ENCODE measurements at places on chromosomes 13 and 19.

DNA sequence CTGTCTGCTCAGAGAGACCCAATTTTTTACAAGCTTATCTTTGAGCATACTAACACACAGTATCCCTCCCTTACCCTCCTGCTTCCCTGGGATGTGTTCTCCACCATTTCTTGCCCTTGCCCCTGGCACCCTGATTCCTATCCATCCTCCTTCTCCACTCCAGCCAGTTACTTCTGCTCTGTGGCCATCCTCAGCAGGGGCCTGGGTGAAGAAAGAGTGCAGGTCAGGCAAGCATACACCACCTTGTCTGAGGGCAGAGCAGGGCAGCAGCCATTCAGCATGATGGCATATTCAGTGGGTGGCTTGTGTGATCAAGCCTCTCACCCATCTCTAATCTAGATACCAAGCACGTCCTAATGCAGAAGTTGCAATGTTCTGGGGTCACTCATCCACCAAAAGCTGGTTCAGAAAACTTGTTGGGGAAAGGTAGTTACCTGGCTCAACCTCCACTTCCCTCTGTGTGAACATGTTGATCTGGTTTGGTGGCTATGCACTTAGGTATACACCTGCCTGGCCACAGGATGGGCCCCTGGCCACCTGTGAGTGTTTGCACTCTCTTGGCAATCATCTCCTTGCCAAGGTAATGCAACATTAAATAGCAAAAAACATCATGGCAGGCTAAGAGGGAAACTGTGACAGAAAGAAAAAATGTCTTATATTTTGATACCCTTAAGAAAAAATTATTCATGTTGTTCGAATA, 900.3 kb upstream of the MIR17HG start:
- DNase-seq = no peak

- no peak for DNase-seq
Observed at GRCh38 chr13:90302107-90302506, 1045.4 kb upstream of the MIR17HG start.

GRCh38 chr19:50465000-50465399, 11.3 kb upstream of the EMC10 start:
- no peak for DNase-seq

DNA sequence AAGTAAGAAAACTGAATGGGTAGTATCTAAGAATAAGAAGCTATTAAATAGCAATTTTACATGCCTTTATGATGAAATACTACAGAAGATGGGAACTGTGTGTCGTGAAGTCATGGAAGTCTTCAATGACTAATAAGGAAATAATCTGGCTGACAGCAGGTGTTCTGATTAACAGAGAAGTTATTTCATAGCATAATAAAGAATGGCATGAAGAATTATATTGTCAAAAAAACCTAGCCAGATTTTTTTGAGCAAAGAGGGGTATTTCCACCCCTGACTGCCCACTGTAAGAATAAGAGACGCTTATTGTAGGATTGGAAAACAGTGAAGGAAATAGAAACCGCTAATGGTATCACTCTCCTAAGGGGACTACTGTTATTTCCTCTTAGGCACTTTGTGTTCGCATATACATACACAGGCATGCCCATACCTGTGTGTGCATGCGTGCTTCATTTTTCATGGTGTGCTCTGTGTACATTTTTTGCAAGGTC, 318.8 kb downstream of the SHISA2 start:
- DNase-seq = no peak

DNA sequence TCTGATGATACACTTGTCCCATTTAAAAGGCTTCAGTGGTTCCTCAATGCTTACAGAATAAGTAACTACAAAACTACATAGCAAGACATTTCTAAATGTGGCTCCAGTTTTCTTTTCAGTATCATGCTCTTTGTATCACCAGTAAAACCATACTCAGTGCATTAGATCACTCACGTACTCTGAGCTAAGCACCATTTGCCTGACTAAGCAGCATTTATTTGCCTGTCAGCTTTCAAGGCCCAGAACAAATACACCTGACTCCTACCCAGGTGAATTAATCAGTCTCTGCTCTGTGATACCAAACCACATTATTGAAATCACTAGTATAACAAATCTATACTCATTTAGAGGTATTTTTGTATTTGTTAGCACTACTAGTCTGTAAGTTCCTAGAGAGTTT, 47.4 kb upstream of the PCDH20 start:
- no peak for DNase-seq

DNA sequence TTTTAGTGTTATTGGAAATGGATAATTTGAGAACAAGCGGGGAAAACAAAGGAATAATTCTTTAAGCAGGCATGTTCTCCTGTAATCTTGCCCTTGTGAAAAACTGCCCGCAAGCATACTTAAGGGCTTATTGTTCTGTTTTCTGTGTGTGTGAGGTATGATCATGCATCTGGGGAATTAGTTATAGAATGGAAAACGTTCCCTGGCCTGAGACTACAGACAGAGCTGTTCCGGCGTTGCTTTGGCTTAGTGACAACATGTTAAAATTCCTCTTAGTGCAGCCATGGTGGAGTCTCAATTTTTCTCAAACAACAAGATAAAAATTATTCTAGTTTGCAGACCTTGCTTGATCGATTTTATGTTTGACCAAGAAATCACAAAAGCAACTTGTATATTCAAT, 560.2 kb upstream of the SPRY2 start:
- no peak for DNase-seq

- no peak for DNase-seq
Observed at GRCh38 chr19:46861691-46862502, 1.1 kb downstream of the ARHGAP35 start.

GRCh38 chr19:50564229-50565105, 3.8 kb downstream of the LRRC4B start:
- DNase-seq = no peak

GRCh38 chr13:111577208-111577828, 256.9 kb downstream of the TEX29 start:
- DNase-seq = no peak

DNA sequence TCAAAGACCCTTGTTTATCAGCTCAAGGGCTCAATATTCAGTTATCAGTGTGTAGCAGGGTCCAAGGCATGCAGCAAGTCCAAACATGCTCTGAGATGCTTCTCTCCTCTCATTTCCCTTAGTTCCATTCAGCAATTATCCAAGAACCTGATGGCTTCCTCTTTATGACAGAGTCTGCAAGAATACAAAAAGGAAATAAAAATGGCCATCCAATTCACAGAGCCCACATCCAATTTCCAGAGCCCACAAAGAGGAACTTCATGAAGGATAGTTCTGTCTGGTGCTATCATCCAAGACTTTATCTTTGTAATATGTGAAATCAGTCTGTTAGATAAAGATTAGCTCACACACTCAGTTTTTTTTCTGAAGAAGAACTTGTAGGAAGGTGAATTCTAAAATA, 217.2 kb downstream of the LACC1 start:
- DNase-seq = no peak

DNA sequence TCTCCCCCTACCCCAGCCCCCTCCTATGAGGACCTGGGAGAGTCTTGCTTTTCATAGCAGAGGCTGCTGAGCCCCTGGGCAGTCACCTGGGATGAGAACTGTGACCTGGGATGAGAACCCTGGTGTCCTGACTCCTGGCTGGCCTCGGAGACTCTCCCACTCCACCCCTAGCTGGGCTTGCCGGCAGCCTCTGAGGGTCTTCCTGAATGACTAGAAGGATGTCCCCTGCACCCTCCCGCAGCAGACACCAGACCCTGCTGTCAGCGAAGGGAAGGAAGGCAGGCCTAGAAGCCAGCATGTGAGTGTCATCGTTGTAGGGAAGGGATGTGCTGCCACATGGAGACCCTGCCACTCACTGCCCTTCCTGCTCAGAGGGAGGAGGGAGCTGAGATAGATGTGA, 203.4 kb upstream of the ZNF536 start:
- DNase-seq = no peak

DNA sequence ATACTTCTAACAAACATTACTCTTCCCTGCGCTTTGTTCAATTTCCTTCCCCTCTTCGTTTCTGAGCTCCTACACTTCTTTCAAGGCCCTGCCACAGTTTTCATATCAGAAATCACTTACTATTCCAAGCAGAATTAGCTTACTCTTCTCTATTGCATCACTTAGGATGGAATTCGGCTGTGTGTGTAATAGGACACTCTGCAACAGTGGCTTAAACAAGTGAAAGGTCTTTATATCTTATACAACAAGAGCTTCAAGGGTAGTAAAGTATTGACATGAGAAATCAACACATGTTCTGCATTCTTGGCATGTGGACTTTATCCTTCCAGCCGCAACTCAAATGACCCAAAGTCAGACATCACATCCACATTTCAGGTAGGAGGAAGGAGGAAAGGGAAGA, 279.6 kb downstream of the PCDH20 start:
- no peak for DNase-seq

GRCh38 chr13:109130093-109130835, 500.9 kb downstream of the MYO16 start:
- DNase-seq = no peak

DNA sequence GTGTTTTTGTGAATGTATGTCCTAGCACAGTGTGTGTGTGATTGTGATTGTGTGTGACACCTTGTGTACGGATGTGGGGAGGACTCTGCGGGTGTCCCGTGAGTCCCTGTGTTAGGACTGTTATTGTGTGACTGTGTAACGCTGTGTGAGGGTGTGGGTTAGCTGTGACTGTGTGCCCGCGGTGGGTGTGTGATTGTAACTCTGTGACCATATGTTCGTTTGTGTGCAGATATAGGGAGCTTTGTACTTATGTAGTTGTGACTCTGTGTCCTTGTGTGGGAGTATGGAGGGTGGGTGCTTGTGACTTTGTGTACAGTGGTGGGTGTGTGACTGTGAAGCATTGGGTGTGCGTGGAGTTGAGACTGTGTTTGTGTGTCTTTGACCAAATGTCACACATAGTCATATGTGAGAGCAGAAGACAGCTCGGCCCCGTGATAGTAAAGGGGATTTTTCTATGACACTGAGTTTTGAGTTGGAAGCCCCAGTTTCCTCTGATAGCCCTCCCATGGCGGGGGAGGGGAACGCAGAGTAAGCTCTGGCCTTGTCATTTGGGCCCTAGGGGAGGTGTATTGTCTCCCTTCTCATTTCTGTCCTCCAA, 949 bp upstream of the ZNF260 start:
- no peak for DNase-seq

DNA sequence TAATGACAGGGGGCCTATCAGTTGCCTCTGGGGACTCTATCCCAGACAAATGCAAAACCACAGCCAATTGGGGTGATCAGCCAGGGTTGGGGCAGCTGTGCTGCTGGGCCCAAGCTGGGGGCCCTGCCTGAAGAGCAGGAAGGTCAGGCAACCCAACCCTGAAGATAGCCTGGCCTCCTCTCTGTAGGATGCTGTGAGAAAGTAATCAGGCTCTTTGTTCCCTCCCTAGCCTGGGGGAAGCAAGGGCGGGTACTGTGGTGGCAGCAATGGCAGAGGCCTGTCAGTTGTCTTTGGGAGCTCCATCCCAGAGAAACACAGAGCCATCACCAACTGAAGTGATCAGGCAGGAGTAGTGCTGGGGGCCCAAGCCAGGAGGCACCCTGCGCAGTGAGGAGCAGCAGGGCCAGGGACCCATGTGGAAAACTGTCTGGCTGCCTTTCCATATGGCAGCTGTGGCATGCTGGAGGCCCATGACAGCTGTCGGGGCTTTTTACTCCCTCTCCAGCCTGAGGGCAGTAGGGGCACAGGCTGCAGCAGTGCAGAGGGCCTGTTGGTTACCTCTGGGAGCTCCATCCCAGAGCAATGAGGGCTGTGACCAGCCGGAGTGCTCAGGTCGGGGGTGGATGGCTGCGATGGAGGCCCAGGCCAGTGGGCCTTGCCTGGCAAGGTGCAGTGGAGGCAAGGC, 73.6 kb upstream of the ATP12A start:
- DNase-seq = no peak

- no peak for DNase-seq
Observed at GRCh38 chr13:36764957-36765356, 54.1 kb upstream of the RFXAP start.

DNA sequence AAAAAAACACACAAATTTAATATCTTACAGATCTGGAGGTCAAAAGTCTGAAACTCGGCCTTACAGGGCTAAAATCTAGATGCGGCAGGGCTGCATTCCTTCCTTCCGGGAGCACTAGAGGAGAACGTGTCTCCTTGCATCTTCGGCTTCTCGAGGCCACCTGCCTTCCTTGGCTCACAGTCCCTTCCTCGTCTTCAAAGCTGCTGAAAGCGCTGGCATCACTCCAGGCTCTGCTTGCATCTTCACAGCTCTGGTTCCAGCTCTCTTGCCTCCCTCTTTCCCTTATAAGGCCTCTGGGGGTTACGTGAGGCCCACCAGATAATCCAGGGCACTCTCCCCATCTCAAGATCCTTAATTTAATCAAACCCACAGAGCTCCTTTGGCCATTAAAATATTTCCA, 10.5 kb downstream of the XRCC1 start:
- no peak for DNase-seq

DNA sequence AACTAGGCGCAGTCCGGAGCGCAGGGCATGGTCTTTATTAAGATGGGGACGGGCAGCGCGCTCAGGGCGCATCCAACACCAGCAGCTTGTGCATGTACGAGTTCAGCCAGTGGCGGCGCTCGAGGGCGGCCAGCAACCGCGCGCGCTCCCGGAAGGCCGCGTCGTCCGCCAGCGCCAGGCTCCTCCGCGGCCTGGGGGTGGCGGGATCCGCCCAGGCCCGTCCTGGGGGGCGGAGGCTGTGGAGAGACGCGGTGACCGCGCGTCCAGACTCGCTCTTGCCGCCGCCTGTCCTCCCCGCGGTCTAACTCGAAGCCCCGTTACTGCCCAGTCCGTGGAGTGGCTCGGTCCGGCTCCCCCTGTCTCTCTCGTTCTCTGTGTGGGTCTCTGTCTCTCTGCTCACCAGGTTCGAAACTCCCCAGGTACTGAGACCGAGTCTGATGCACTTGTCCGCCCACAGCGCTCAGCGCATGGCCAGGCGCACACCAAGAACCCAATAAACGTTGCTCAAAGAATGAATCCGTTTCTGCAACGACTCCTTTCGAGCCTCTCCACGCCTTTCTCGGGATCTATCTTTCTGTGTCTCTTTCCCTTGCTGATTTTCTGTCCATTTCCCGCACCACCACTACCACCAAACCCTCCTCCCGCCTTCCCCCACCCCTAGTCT, 702 bp downstream of the PTH2 start:
- DNase-seq = no peak

- DNase-seq = no peak
Observed at GRCh38 chr13:49046519-49046918, 70.8 kb downstream of the FNDC3A start.

DNA sequence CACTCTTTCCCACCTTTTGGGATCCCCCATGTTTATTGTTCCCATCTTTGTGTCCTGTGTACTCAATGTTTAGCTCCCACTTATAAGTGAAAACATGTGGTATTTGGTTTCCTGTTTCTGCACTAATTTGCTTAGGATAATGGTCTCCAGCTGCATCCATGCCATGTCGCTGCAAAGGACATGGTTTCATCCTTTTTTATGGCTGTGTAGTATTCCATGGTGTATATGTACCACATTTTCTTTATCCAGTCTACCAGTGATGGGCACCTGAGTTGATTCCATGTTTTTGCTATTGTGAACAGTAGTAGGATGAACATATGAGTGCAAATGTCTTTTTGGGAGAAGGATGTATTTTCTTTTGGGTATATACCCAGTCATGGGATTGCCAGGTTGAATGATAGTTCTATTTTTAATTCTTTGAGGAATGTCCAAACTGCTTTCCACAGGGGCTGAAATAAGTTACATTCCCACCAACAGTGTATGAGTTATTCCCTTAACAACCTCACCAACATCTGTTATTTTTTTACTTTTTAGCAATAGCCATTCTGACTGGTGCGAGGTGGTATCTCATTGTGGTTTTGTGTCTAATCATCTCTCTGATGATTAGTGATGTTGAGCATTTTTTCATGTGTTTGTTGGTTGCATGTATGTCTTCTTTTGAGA, 55.7 kb upstream of the MEDAG start:
- no peak for DNase-seq

GRCh38 chr13:67200183-67200582, 30.0 kb downstream of the PCDH9 start:
- DNase-seq = no peak
